Epithelial cell of proximal tubule (primary cell): ENCODE measurements at places on chromosomes 1 and 21. TPM values are rescaled to one million over a fixed set of nuclear protein-coding genes. Genes with fewer than 3 reads are reported as not detected.

The SNX7 gene
- 31.8 and 54.0 TPM in 2 replicates for total RNA-seq

The ADGRL4 gene
- total RNA-seq, result 9.0 and 14.6 TPM in 2 replicates

The COL6A2 gene
- 71.5 and 138 TPM in 2 replicates for total RNA-seq

The MSH4 gene
- 0.75 TPM in 1 of 2 replicates, not detected in the other for total RNA-seq

The GPR61 gene
- total RNA-seq, result not detected in 2 replicates

The IKBKE gene
- 15.6 and 22.3 TPM in 2 replicates for total RNA-seq

The CYP4A11 gene
- total RNA-seq, result not detected in 2 replicates

The FAM167B gene
- total RNA-seq, result 0.35 TPM in 1 of 2 replicates, not detected in the other

The LYPLA2 gene
- 129 and 160 TPM in 2 replicates for total RNA-seq

The LCE1C gene
- not detected in 2 replicates for total RNA-seq

The DDR2 gene
- total RNA-seq, result 0.07 and 1.3 TPM in 2 replicates

The CFAP45 gene
- total RNA-seq, result 0.46 and 0.65 TPM in 2 replicates

The SLC1A7 gene
- total RNA-seq, result not detected in 2 replicates

The TUT4 gene
- total RNA-seq, result 17.5 and 18.7 TPM in 2 replicates

The CHRM3 gene
- 0.06 and 0.07 TPM in 2 replicates for total RNA-seq

The DR1 gene
- total RNA-seq, result 34.9 and 45.7 TPM in 2 replicates

The TFB2M gene
- 15.5 and 16.6 TPM in 2 replicates for total RNA-seq

The OPTC gene
- not detected in 2 replicates for total RNA-seq

The MIER1 gene
- 19.1 and 20.4 TPM in 2 replicates for total RNA-seq

The KCTD3 gene
- 24.7 and 31.5 TPM in 2 replicates for total RNA-seq

The HRNR gene
- not detected in 2 replicates for total RNA-seq

The ZNF683 gene
- not detected in 2 replicates for total RNA-seq

The SERPINC1 gene
- not detected in 2 replicates for total RNA-seq

The SLC45A3 gene
- total RNA-seq, result 6.5 and 9.1 TPM in 2 replicates

The UBXN10 gene
- 0.14 and 0.23 TPM in 2 replicates for total RNA-seq

The DENND2C gene
- 0.29 and 0.81 TPM in 2 replicates for total RNA-seq

The RNU5D-1 gene
- total RNA-seq, result not detected in 2 replicates

The PLA2G2C gene
- total RNA-seq, result not detected in 2 replicates

The PGLYRP3 gene
- total RNA-seq, result not detected in 2 replicates

The SIM2 gene
- 22.3 and 23.2 TPM in 2 replicates for total RNA-seq

The LORICRIN gene
- total RNA-seq, result not detected in 2 replicates

The UBE2U gene
- not detected in 2 replicates for total RNA-seq

The SLC9C2 gene
- not detected in 2 replicates for total RNA-seq

The CD46 gene
- 114 and 146 TPM in 2 replicates for total RNA-seq

The ENAH gene
- total RNA-seq, result 37.7 and 39.0 TPM in 2 replicates

The EDN2 gene
- 2.2 and 6.3 TPM in 2 replicates for total RNA-seq

The SLFNL1 gene
- 0.07 TPM in 1 of 2 replicates, not detected in the other for total RNA-seq

The RALGPS2 gene
- 14.5 and 15.0 TPM in 2 replicates for total RNA-seq

The MROH7 gene
- not detected in 2 replicates for total RNA-seq

The LRRC53 gene
- total RNA-seq, result not detected in 2 replicates

The FAM163A gene
- total RNA-seq, result not detected in 2 replicates

The GBP1 gene
- 10.4 and 20.0 TPM in 2 replicates for total RNA-seq

The PSRC1 gene
- 56.6 and 67.9 TPM in 2 replicates for total RNA-seq

The ARMH1 gene
- total RNA-seq, result not detected in 2 replicates

The EVA1C gene
- total RNA-seq, result 0.29 and 0.92 TPM in 2 replicates

The C4BPB gene
- not detected in 2 replicates for total RNA-seq

The MAN1C1 gene
- 0.63 and 1.2 TPM in 2 replicates for total RNA-seq

The ELF3 gene
- 70.2 and 265 TPM in 2 replicates for total RNA-seq

The CFAP126 gene
- not detected in 2 replicates for total RNA-seq

The RPTN gene
- total RNA-seq, result not detected in 2 replicates

The RGS8 gene
- total RNA-seq, result not detected in 2 replicates

The AMIGO1 gene
- 0.87 and 0.92 TPM in 2 replicates for total RNA-seq

The EFNA3 gene
- total RNA-seq, result 1.7 and 2.8 TPM in 2 replicates

The CLCA1 gene
- not detected in 2 replicates for total RNA-seq

The CLDN14 gene
- total RNA-seq, result 2.6 and 5.1 TPM in 2 replicates

The KCNE1 gene
- 0.22 TPM in 1 of 2 replicates, not detected in the other for total RNA-seq

The TNFRSF1B gene
- total RNA-seq, result 0.06 and 1.5 TPM in 2 replicates
